CD4-positive, CD25-positive, alpha-beta regulatory T cell (primary cell): ENCODE measurements at places on chromosomes 16 and 17. TPM values are rescaled to one million over a fixed set of nuclear protein-coding genes. Genes with fewer than 3 reads are reported as not detected.

Gene CA5A
- total RNA-seq, result not detected

Gene TBX2
- total RNA-seq, result not detected

Gene RNF227
- 2.4 TPM for total RNA-seq

Gene MT1A
- not detected for total RNA-seq
